ENCODE measurements at places on chromosomes 3 and 15. TPM values are rescaled to one million over a fixed set of nuclear protein-coding genes. Genes with fewer than 3 reads are reported as not detected.

- no peak for DNase-seq
Observed at GRCh38 chr3:64392001-64392400, 166.7 kb upstream of the PRICKLE2 start.

Gene TTLL13
- not detected for total RNA-seq

- no peak for DNase-seq
Observed at GRCh38 chr3:113600418-113601182, 68.2 kb downstream of the SIDT1 start.

DNA sequence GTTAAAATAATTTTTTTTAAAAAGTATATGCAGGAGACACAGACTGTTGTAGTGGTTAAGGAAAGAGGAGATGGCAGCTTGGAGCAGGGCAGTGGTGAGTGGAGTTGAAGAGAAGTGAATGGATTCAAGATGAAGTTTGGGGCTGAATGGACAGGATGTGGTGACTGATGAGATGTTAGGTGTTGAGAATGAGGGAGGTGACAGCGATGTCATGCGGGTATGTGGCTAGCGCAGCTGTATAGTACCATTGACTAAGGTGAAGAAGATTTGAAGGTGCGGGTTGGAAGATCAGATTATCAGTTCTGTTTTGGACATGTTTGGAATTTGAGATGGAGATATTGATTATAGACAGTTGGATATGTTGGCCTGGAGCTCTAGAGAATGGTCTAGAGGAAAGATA is 20.1 kb downstream of the FBXO22 start:
- DNase-seq, result peak; percentile 27

Gene NCK1
- total RNA-seq, result 42.6 TPM

Gene RASL12
- not detected for total RNA-seq
